IPS DF 6.9 (cell line): ENCODE measurements at places on chromosomes 4 and X.
A peak's percentile ranks its signal among the peaks of the same experiment; 100 is the strongest.

- DNase-seq = no peak
Observed at GRCh38 chr4:1058198-1058996, 47.0 kb downstream of the FGFRL1 start.

DNA sequence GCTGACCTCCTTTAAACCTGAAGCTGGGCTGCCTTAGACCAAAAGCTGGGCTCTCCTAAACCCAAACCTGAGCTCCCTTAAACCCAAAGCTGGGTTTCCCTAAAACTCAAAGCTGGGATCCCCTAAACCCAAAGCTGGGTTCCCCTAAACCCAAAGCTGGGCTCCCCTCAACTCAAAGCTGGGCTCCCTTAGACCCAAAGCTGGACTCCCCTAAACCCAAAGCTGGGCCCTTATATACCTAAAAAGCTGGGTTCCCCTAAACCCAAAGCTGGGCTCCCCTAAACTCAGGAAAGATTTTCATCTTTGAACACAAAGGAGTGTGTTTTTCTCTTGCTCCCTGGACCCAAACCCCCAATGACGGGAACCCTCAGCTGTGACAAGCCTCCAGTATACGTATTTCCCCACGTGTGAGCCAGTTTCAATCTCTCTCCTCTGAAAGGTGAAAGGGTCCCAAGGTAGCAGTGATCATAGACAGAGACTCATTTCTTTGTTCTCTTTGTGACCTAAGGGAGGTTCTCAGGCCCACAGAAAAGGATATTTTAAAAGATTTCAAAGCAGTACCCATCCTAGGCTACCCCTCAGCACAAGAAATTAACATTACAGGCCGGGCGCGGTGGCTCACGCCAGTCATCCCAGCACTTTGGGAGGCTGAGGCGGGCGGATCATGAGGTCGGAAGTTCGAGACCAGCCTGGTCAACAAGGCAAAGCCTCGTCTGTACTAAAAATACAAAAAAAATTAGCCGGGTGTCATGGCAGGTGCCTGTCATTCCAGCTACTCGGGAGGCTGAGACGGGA is 31.3 kb upstream of the ASMTL start:
- DNase-seq = no peak

DNA sequence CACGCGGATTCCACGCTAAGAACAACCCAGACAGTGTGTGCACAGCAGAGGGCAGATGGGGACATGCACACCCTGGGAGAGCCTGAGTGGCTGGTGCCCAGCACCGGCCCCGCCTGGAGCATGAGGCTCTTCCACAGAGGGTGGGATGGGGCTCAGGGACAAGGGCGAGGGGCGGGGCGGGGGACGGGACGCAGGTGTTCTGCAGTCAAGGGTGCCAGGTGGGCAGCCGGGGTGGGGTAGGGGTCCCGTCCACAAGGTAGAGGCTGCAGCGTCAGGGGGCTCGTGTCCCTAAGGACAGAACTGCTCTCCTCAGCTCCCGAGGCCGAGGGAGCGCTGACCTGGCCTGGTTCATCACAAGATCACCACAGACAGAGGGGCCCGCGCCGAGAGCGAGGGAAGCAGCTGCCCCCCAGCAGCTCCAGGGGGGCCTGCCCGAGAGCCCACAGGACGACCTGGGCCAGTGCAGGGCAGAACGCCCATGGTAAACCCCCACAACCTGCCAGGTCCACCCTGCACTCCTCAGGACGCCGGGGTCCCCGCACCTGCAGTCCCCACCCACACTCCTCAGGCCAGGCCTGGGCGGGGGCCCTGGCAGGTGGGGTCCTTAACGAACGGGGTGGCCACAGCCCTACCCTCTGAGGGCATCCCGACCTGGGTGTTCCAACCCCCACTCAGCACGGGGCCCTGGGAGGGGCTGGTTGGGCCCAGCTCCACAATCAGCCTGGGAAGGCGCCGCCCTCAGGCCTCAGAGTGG is 26.7 kb downstream of the CTBP1 start:
- no peak for DNase-seq

DNA sequence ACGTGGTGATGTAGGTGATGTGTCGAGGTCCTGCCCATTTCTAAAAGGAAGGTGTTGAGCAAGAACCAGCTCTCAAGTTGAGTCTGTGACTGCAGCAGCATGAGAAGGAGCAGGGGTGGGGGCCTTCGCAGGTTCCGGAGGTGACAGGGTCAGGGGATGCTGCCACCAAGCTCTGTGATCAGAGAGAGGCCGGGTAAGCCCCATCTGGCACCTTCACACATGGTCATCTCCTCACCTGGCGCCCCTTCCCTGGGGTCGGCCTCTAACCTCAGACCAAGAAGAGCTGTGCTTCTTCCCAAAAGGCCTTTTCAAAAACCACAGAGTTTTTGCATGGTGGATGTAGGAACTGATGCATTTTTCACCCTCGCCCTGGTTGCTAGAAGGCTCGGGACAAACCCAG is 137.6 kb downstream of the CPZ start:
- no peak for DNase-seq

DNA sequence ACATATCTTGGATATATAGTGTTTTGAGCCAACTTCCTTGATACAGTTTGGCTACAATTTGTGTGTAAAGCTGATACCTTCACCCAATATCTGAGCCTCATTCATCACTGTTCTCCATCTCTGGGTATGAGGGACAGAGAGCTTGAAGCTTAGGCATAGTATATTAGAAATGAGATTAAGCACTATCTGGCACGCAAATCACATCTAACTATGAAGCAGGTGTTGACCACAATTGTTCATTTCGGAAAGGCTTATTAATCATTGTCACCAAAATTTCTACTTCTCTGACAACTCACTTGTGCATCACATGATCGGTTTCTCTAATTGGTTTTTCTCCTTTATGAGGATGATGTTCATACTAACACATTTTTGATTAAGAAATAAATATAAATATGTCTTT is 2.1 kb upstream of the POF1B start:
- no peak for DNase-seq

- DNase-seq = peak; percentile 33
Observed at GRCh38 chr4:154626793-154627484, 14.5 kb upstream of the FGG start.

GRCh38 chrX:133670383-133670782 is 255.1 kb upstream of the GPC4 start:
- no peak for DNase-seq

GRCh38 chrX:16772460-16772859 is 13.8 kb upstream of the TXLNG start:
- DNase-seq = no peak

GRCh38 chr4:123300222-123301039 is 96.2 kb upstream of the SPRY1 start:
- DNase-seq = no peak

DNA sequence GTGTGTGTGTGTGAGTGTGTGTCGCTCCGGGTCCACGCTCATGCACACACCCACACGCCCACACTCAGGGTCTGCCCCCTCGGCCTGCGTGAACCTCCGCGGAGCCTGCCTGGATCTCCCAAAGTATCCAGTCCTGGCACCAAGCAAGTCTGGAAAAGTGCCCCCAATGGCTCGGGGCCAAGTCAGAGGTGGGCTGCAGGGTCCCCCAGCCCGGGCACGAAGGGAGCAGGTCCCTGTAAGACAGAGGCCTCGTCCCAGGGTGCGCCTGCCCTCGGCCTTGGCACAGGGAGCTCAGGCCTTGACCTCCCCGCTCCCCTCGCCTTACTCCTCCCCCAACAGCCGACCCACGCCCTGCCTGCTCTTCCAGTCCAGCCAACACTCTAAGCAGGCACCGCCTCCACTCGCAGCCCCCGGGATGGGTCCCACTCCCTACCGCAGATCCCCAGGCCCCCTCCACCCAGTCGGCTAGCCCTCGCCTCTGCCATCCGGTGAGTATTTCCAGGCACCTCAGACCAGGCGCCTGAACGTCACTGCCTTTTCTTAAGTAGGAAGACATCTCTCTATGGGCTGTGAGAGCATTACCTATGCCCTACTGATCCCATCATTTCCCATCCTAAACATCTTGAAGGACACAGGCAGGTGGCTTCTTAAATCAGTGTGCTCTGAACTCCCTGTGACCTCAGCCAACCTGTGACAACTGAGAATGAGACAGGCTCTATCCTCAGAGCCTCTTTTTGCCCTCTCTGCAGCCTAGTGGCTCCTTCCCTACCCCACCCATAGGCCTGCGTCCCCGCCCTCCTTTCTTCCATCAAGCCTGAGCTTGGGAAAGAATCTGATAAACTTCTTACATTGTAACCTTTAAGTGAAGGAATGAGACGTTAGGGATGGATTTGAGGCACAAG is 704 bp downstream of the FAM114A1 start:
- DNase-seq = no peak

DNA sequence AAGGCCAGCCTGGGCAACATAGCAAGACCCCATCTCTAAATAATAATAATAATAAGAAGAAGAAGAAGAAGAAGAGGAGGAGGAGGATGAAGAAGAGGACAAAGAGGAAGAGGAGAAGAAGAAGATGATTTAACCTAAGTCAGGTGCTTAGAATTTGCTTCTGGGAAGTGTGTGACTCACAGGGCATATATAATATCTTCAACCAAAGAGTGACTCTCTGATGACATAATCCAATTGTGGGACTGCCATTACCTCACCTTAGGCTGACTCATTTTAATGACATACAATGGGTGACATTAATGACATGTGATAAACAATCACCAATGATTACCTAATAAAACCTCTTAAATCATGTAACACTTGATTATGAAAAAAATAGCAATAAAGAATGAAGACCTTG is 32.7 kb upstream of the MBTPS2 start:
- DNase-seq = no peak

DNA sequence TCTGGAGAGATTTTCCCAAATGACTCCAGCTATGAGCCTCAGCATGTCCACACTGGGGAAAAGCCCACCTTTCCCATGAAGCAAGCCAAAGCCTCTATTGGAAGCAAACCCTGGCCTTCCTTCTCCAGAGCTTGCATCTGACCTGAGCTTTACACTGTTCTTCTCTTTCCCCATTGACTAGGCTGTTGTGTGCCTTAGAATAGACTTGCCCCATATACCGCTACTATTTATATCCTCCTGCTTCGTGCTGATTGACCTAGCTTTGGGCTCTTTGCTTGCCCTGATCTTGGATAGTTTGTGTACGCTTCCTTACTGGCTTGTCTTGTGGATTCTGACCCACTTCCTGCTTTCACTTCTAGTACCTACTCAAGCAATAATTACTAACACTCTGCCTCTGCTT is 30.9 kb downstream of the FAM9B start:
- no peak for DNase-seq

- no peak for DNase-seq
Observed at GRCh38 chr4:122772986-122773385, 40.5 kb downstream of the BBS12 start.

DNA sequence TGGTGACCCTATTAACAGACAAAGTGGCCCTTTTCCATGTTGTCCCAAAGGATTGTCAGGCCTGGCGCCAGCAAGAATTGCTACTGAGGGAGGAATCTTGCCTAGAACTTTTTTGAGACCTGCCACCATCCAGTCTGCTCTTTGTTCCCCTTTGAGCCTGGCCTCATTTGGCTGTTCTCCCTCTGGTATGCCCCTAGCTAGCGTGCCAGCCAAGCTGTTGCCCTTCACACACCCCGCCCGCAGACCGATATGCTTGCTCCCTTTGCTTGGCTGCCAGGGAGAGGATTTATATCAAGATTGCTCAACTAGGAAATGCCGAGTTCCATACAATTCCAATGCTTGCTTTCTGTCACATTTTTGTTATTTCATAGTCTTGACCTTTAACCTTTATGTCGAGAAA is 24.4 kb downstream of the IGSF1 start:
- no peak for DNase-seq

DNA sequence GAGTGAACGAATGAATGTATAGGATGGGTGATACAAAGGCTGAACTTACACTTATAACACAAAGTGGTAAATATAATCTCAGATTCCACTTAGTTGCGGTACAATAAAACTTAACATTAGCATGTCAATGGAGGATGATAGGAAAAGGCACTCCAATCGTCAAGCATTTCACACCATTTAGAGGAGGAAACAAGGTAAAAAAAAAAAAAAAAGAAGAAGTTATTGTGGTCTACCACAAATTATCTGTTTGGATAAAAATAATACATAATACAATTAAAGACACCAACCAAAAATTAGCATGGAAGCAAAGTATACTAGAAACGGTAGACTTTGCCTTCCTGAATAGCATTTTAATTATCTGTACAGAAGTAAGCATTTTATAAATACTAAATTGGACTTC is 205.5 kb downstream of the PPP3CA start:
- DNase-seq = no peak

- no peak for DNase-seq
Observed at GRCh38 chrX:153244767-153245166, 65.7 kb downstream of the MAGEA1 start.

GRCh38 chrX:34503119-34503518 is 154.0 kb downstream of the TMEM47 start:
- no peak for DNase-seq

DNA sequence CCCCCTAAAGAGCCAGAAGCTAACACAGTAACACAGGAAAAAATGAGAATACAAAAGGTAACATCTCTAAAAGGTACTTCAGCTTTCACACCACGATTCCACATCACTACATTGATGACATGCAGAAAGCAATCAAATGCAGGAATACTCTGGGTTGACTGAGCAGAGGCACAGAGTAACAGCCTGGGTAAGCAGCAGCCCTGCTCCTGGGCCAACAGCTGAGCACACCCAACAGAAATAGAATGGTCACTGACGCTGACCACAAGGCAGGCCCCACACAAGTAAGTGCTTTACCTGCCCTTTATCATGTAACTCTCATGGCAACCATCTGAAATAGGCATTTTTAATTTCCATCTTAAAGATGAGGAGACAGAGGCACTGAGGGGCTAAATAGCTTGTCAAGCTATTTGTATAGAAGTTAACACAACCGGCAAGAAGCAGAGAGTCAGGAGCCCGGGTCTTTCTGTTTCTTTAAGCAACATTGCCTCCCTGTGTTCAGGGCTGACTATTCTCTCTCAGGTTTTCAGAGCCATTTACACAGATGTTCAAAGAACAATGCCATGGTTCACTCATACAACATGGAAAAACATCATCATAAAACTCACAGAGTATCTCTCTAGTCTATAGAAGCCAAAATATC is 168.9 kb downstream of the ZNF674 start:
- DNase-seq = no peak

GRCh38 chr4:37983951-37984350 is 23.8 kb downstream of the PTTG2 start:
- DNase-seq = no peak

DNA sequence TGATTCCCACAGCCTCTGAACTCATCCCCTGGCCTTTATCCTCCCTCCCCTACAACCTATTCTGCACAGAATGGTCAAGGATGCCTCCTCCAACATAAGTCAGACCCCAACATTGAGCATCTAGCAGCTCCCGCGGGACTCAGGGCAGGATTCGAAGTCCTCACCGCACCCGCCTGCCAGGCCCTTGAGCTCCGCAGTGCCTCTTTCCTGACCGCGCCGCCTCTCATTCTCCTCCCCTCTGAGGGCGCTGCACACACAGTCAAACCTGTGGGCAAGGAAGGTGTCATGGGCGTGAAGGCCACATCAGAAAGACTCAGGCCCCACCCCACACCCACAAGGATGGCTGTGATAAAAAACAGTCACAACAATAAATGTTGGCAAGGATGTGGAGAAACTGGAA is 84.1 kb downstream of the CPZ start:
- DNase-seq = no peak

GRCh38 chr4:73603854-73604584 is 16.2 kb downstream of the RASSF6 start:
- no peak for DNase-seq

GRCh38 chr4:62133101-62133897 is 933.2 kb downstream of the ADGRL3 start:
- DNase-seq = no peak

GRCh38 chr4:163618845-163619244 is 124.4 kb downstream of the TMA16 start:
- DNase-seq = no peak

GRCh38 chr4:145183023-145183422 is 2.6 kb upstream of the OTUD4 start:
- no peak for DNase-seq
